CD4-positive, alpha-beta T cell (primary cell): ENCODE measurements at places on chromosomes 2 and 18.

- DNase-seq = no peak
These were observed 186.5 kb downstream of the LNPK start for GRCh38 chr2:175815537-175815936.

DNA sequence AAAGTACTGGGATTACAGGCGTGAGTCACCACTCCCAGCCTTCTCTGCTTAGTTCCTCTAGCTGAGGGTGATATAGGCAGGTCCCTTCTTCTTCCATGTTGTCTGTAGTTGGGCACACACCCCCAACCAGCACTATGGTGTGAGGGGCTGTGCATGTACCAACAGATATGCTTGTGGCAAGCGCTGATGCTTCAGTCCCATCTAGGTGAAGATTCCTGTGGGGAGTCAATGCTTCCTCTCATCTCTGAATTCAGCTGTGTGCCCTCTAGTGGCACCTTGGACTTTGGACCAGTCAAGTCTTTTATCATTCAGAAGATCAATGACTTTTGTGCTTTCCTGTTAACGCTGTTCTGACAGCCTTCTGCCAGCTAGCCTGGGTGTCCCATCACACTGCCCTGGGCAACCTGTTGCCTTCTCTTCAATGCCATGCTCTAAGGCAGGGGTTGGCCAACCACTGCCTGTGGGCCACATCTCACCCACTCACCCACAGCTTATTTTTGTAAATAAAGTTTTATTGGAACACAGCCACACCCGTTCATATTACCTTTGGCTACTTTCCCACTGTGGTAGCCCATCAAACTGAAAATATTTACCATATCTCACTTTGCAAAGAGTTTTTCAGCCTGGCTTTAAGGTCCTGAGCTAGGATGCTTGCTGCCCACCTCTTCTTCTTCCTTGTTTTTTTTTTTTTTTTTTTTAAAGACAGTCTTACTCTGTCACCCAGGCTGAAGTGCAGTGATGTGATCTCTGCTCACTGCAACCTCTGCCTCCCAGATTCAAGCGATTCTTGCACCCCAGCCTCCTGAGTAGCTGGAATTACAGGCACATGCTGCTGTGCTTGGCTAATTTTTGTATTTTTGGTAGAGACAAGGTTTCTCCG lies 51.0 kb downstream of the NPAS2 start:
- DNase-seq = no peak

DNA sequence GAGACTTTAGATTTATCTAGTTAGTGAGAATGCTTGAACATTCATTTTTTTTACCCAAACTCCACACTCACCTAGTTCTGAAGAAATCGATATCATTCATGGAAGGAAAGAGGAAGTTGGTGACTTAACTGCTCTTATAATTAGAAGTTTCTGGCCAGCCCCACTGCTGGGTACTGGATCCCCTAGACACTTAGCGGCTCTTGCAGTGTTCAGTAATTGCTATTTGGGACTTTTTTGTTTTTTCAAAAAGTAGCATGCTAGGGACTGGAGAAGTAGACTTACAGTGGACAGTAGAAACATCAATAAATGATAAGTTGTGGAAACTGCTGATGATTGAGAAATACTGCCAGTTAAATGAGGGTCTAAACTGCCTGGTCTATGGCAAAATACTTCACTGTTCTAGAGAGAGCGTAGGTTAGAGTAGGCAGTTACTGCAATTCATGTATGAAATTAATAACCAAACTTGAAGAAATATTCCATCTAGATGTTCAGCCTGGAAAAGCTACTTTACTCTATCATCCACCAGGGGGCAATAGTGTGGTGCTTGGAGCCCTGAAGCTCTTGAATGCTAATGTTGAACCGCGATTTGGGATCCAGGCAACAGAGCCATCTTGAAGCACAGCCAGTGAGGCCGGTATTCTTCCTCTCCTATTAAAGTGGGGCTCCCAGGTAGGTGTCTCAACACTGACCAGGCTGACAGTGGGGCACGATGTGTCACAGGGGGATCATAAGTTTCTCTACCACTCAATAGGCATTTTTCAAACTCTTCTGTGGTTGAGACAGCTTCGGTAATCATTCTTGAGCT lies 146.1 kb upstream of the SESTD1 start:
- DNase-seq = no peak

DNA sequence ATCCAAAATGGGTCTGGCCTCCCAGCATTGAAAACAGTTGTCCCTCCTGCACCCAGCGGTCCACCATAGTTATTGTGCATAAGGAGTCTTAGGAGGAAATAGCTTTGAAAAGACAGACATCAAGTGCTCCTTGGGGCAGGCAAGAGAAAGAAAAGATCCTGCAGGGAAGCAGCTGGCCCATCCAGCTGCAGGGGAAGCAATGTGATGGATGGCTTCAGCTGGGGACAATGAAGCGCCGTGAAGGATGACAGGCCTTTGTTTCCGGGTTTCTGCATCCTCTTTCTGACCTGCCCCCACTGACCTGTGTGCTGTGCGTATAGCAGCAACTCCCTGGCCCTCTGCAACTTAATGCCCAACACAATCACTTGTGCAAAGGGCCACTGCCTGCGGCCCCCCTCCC lies 142.9 kb upstream of the NCKAP5 start:
- DNase-seq = no peak

- no peak for DNase-seq
These were observed 46.8 kb upstream of the RIOK3 start for GRCh38 chr18:23406271-23406787.

GRCh38 chr2:191128911-191129304 lies 21.9 kb downstream of the STAT4 start:
- DNase-seq = no peak

GRCh38 chr2:228723599-228723998 lies 542.1 kb upstream of the SPHKAP start:
- DNase-seq = no peak

DNA sequence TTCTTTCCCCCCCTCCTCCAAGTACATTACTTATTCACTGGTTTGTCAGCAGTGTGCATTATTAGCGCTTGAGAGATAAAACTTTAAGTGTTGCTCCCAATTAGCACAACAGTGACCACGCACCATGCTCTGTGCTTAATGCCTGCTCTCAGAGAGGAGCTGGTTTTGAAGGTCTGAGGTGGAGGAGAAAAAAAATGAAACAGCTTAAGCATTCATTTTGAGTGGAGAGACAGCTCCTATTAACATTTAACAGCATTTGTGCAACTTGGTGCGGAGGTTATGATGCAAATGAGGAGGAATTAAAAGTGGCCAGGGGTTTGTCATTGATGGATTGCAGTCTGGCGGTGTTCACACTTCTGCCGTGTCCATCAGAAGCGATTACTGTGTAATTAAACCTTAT lies 141.8 kb downstream of the FIGN start:
- no peak for DNase-seq

GRCh38 chr2:111185361-111186022 lies 64.8 kb downstream of the BCL2L11 start:
- no peak for DNase-seq

DNA sequence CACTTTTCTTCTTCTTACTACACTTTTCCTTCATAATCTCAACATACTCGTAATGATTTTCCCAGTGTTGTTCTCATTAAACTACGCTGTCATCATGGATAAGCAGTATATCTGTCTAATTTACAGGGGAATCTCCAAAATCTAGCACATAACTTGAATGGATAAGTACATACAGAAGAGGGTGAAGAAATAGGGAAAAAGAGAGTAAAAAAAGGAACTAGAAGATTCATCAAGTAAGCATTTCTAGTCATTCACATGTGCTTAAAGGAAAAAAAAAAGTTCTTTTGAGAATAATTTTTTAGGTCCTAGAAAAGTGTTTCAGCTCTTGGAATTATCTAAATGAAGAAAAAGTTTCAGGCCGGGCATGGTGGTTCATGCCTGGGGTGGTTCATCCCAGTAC lies 51.6 kb downstream of the SRBD1 start:
- no peak for DNase-seq

- DNase-seq = no peak
These were observed 668 bp upstream of the ANKRD12 start for GRCh38 chr18:9135912-9136314.

GRCh38 chr18:63552581-63552980 lies 10.4 kb downstream of the SERPINB12 start:
- DNase-seq = no peak

DNA sequence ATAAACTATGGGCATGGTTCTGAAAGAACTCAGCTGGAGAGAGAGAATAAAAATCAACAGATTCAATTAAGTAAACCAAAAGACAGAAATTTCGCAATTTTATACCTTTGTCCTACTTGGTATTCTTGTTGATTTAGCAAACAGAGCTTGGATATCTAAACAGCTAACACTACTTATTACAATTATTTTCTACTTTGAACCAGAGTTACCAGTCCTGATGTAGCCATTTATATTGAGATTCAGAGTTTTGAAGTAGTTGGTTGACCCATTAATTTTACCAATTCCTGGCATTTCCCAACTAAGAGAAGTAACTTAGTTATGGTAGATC lies 48.9 kb downstream of the ASXL2 start:
- no peak for DNase-seq

DNA sequence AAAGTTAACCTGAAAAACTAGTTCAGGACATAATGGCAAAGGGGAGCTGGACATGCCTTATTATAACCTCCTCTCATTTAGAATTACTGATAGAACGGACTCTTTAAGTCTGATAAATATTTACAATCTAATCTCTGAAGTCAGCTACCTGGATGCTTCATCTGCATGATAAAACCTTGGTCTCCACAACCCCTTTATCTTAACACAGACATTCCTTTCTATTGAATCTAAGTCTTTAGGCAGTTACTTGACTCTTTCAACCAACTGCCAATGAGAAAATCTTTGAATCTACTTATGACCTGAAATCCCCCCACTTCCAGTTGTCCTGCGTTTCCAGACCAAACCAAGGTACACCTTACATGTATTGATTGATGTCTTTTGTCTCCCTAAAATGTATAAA lies 191.2 kb upstream of the LRRTM4 start:
- no peak for DNase-seq

DNA sequence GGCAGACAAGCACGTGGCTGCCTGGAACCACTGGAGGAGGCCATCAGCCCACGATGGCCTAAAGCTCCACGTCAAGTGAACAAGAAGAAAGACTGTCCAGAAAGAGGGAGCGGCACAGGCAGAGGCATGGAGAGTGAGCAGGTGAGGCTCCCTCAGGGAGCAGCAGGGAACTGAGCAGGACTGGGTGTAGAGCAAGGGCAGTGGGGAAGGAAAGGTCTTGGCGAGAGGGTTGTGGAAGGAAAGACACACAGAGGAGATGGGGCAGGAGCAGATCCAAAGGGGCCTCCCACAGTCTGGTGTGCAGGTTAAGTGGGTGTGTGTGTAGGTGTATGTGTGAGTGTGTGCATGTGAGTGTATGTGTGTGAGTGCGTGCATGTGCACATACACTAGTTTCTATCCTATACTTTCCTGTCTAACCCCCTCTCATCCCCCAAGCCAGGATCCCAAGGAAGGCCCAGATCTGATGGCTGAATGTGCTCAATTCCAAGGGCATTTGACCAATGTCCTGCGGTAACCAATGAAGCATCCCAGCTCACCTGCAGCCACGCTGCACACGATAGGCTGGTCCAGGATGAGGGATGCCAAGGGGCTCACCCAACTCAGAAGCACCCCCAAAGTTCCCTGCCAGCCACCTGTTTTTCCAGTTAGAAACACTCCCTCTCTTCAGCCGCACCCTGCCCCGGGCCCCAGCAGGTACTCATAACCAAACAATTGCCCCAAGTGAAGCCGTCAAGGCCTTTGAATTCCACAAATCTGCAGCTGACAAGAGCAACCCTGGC lies 262.5 kb upstream of the RAB6C start:
- DNase-seq = no peak

DNA sequence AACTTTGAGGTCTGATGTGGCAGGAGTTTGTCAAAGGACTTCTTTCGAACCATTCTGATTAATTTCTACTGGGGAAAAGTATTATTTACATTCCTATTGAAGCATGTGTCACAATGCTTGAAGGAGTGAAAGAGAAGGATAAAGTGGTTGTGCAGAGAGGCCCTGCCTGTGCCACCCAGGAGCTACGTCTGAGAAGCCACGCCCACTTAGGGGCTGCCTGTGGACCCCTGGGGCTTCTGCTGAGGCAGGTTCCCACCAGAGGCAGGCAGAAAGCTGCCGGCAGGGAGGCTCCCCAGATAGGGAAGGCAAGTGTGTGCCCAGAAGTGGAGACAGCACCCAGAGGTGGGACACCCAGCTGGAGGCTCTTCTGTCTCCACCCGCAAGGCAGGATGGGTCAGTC lies 47.4 kb downstream of the GBX2 start:
- no peak for DNase-seq

GRCh38 chr2:10228611-10229365 lies 73.9 kb upstream of the HPCAL1 start:
- no peak for DNase-seq

DNA sequence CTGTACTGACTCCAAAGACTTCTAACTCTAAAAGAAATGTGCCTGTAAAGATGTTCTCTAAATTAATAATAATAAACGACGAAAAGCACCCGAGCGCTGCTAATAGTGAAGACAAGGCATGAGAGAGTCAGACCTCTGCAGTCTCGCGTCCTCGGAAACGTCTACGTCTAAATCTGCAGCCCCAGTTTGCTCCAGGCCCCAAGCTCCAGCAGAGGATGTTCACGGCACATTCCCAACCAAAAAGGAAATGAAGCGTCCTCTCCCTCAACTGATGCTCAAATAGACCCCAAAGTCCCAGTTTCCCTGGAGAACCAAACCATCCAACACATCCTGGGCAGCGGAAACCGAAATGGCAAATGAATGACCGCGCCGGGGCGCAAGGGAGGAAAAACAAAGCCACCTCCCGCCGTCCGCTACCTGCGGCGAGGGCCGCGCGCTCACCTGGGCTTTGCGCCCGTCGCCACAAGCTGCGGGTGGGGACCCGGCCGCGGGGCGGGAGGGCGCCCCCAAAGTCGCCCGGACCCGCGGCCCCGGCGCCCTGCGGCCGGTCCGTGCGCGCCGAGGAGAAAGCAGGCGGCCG lies 47.1 kb upstream of the CCDC150 start:
- no peak for DNase-seq

DNA sequence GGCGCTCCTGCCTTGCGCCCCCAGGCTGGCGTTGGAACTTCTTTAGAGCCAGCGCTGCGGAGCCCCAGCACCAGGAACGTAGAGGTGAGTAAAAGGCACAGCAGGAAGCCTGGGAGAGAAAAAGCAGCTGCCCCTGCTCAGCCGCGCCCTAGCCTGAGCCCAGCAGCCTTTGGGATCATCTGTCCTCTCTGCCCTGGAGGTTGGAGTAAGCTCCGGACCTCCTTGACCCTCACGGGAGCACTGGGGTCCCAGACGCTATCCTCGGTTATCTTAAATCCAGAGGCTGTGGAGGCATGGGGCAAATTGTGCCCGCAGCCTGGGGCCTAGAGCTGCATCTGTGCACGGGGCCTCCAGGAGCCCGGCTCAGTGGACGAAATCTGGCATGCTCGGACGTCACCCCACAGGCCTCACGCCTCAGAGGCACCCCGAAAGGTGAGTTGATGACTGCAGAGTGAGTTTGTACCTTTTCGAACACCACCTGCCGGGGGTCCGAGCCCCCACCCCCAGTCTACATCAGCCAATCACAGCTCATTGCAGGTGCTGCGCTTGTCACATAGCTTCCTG lies 1.6 kb upstream of the SLC66A2 start:
- no peak for DNase-seq

GRCh38 chr2:168729455-168729854 lies 73.0 kb upstream of the NOSTRIN start:
- DNase-seq = no peak

GRCh38 chr2:126836761-126837679 lies 61.7 kb upstream of the TEX51 start:
- DNase-seq = no peak

- DNase-seq = no peak
These were observed 265.1 kb upstream of the OSR1 start for GRCh38 chr2:19623488-19623887.

GRCh38 chr2:138827426-138828054 lies 47.4 kb upstream of the NXPH2 start:
- no peak for DNase-seq

GRCh38 chr2:55047677-55048299 lies 2.5 kb downstream of the RTN4 start:
- no peak for DNase-seq
